ENCODE measurements at places on chromosomes 1 and 21.
A peak's percentile ranks its signal among the peaks of the same experiment; 100 is the strongest.

DNA sequence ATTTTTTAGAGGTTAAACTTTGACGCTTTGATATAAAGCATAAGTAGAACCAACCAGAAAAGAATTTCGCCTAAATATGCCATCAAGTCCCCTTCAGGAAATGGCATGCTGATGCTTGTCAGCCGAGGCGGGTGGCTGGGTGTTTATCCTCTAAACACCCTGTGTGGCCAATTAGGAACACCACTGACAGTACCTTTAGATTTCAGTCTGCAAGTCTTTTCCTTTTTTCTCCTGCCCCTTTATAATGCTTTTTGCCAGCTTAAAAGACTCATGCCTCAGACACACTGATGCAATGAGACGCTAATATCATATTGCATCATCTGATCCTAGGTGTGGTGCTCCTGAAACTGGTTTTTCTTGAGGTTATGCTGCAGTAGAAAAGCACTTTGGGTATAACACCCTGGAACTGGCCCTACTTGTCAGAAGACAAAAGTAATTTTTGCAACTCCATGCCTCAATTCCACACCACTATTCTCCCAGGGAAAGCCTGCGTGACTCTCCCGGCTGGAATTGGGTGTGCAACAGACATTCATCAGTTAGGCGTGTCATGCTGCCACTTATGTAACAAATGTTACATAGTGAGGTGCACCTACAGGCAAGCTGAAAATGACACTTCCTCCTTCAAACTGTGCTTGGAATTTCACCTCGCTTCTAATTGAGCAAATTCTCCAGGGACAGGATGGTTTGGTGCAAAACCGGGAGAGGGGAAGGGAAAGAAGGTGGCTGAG is 2.0 kb upstream of the RCC2 start:
- peak; percentile 58 for DNase-seq

DNA sequence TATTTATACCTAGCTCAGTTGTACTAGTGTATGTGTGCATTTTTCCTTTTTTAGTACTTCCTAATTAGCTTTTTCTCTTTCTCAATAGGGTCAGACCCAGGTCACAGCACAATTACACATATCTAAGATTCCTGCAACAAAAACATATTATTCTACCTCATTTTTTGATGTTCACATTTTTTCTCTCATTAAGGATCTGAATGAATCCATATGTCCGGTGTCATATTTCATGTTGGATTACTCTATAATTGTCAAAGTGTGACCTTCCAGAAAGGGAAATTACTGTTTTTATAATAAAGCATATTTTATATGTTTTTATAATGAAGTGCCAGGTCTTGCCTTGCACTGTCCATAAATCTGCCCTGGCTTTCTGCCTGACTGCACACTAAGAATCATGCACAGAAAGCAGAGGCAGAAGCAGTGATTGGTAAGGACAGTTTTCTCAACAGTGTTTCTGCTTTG is 143.7 kb downstream of the KCNT2 start:
- peak; percentile 72 for DNase-seq

GRCh38 chr1:145858238-145858900 is 512 bp downstream of the PIAS3 start:
- DNase-seq: no peak

- no peak for DNase-seq
Observed at GRCh38 chr1:50427818-50428779, 4.9 kb upstream of the DMRTA2 start.

- DNase-seq: no peak
Observed at GRCh38 chr1:1144122-1144842, 28.4 kb upstream of the C1orf159 start.

DNA sequence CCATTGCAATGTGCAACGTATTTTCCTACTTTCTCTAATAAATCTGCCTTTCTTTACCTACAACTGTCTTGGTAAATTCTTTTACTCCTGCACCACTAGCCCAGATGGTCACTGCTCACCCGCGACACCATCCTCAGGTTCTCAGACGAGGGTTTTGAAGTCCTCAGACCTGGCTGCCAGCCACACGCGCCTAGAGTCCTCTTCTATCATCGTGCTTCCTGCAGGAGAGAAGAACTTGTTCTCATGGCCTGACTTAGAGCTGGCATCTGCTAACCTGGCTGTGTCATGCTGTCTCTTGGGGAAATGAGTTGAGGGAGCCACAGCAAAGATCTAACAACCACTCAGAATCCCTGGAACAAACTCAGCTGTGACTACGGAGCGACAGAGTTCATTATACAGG is 30.3 kb upstream of the PGBD5 start:
- DNase-seq: no peak

DNA sequence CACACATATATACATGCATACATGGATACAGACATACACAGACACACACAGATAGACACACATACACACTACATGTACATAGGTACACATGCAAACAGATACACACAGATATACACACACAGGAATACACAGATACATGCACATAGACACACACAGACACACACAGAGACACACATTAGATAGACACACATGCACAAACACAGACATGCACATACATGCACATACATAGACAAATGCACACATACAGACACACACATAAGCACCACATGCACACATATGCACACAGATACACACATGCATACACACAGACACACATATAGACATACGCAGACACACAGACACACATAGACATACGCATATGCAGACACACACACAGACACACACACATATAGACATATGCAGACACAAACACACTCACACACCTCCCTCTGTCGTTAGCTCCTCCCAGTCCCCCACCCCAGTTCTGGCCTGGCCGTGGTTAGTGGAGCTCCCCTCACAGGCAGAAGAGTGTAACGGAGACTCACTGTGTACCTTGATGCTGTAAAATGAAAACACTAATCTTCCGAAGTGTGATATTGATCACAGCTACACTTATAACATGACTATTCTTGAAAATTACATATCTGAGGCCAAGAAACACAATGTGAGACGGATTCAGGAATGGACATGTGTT is 7.6 kb downstream of the UBASH3A start:
- no peak for DNase-seq

DNA sequence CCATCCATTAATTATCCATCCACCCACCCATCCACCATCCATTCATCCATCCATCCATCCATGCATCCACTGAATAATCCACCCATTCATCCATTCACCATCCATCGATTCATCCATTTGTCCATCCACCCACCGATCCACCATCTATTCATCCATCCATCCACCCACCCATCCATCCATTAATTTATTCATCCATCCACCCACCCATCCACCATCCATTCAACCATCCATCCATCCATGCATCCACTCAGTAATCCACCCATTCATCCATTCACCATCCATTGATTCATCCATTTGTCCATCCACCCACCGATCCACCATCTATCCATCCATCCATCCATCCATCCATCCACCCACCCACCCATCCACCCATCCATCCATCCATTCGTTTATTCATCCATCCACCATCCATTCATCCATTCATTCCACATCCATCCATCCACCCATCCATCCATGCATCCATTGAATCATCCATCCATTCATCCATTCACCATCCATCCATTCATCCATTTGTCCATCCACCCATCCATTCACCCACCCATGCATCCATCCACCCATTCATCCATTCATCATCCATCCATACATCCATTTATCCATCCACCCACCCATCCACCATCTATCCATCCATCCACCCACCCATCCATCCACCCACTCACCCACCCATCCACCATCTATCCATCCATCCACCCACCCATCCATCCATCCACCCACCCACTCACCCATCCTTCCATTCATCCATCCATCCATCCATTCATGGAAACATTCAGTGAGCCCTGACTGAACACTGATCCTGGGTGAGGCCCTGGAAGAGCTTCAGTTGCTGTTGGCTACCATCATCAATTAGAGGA is 83.4 kb upstream of the ARHGEF16 start:
- no peak for DNase-seq

DNA sequence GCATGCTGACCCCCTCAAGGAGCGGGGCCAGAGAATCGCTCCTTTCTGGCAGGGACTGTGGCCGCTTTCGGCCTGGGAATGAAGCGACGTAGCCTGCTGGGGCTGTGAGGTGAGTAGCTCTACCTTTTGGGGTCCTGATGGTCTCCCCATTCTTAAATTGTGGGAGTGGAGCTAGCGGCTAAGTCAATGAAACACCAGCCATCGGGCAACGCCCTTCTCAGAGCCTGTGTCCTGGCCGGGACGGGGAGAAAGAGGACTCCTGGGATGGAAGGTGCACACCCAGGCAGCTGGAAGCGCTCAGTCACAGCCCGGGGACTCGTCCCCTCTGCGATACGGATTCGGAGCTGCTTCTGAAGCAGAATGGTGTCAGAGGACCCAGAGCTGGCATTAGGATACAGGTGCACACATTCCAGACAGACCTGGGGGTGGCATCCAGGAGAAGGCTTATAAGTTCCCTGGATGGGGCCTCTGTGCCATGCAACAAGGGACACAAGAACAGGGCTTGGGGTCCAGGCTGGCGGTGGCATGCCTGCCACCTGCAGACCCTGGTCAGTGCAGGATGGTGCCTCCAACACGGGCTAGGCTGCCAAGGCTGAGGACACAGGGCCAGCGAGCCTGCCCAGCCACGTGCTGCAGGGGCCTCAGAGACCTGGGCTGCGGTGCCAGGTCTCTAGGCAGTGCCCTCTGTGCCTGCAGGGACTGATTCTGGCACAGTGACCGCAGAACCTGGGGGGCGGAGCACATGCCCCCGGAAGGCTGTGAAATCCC is 945 bp upstream of the WNT9A start:
- no peak for DNase-seq

- DNase-seq: no peak
Observed at GRCh38 chr1:12409681-12410080, 179.9 kb downstream of the VPS13D start.

Data from foreskin fibroblast (primary cell).